Stimulated activated CD4-positive, alpha-beta T cell treated with anti-CD3 and anti-CD28 coated beads, TNF-alpha, amount 100 ng/mL, for 4 hours (primary cell): ENCODE measurements at places on chromosomes 1 and 21.

DNA sequence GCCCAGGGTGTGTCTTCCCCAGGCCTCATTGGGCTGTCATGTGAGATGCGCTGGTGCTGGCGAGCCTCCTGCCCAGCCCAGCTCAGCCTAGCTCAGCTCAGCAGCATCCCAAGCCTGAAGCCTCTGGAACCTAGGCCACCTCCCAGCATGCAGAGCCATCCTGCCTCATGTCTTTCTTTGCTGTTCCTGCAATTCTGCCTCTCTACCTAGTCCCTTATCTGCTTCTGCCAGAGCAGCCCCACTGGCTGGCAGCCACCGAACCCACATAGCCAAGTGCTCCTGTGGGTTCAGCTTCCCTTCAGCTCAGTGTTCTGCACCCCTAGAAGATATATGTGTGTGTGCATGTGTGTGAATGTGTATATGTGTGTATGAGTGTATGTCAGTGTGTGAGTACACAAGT, 291.5 kb upstream of the VAMP3 start:
- DNase-seq: no peak

GRCh38 chr21:32611471-32611997, 643 bp downstream of the CFAP298 start:
- DNase-seq: peak; percentile 7

DNA sequence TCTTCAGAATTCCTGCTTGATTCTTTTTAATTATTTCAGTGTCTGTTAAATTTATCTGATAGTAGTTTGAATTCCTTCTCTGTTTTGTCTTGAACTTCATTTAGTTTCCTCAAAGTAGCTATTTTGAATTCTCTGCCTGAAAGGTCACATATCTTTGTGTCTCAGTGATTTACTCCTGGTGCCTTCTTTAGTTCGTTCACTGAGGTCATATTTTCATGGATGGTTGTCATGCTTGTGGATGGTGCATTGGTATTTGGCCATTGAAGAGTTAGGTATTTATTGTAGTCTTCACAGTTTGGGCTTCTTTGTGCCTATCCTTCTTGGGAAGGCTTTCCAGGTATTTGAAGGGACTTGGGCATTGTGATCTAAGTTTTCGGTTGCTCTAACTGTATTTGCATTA, 267.9 kb downstream of the HHAT start:
- DNase-seq: no peak

- DNase-seq: no peak
Observed at GRCh38 chr1:84755216-84755615, 65.0 kb upstream of the SSX2IP start.
